ENCODE measurements at places on chromosomes 5 and 9. TPM values are rescaled to one million over a fixed set of nuclear protein-coding genes. Genes with fewer than 3 reads are reported as not detected.

The GZMA gene
- not detected for total RNA-seq

The WDR38 gene
- total RNA-seq: not detected

The RNF183 gene
- total RNA-seq: not detected

The SPATA31D4 gene
- total RNA-seq: not detected

The NUTM2F gene
- not detected for total RNA-seq
